ENCODE measurements at places on chromosomes 13 and 19.

GRCh38 chr19:2469102-2469914 lies 6.6 kb upstream of the GADD45B start:
- DNase-seq: peak; percentile 53

DNA sequence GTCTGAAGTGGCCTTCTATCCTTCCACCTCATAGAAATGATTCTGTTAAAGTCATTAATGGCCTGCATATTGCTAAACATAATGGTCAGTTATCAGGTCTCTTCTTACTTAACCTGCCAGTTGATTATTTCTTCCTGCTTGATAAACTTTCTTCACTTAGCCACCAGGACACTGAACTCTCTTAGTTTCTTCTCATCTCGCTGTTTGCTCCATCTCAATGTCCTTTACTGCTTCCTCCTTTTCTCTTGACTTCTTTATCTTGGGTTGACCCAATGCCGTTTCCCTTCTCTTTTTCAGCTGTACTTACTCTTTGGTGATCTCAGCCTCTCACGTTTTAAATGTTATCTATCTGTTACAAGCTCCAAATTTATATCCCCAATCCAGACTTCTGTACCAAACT lies 17.1 kb upstream of the CLC start:
- no peak for DNase-seq

DNA sequence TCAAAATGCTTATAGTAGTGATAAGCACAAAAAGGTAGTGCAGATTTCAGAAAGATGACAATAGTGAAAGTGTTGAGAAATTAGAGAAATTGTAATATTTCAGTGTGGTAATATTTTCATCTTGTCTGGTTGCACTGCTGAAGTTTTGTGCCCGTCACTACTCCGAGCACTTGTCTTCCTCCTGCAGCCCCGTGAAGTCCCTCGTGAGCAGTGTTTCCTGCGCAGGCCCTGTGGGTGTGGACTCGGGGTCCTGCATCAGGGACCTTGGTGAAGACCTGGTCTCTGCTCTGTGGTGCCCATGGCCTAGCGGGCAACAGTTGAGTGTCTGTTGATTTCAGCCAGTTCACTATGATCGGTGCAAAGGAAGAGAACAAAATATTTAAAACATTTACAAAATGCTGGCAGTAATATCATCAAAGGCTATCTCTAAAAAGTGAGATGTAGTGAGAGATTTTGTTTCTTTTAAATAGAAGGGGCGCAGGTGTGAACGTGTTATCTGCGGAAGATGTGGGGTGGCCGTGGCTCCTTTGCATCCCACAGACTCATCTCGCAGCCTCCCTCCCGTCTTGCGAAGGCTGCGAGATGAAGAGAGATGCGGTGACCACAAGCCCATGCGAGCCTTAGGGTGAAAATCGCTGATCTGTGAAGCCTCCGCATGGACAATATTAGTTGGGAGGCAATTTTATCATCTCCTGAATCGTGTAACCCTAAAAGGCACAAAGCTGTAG lies 27.7 kb upstream of the DCUN1D2 start:
- no peak for DNase-seq

DNA sequence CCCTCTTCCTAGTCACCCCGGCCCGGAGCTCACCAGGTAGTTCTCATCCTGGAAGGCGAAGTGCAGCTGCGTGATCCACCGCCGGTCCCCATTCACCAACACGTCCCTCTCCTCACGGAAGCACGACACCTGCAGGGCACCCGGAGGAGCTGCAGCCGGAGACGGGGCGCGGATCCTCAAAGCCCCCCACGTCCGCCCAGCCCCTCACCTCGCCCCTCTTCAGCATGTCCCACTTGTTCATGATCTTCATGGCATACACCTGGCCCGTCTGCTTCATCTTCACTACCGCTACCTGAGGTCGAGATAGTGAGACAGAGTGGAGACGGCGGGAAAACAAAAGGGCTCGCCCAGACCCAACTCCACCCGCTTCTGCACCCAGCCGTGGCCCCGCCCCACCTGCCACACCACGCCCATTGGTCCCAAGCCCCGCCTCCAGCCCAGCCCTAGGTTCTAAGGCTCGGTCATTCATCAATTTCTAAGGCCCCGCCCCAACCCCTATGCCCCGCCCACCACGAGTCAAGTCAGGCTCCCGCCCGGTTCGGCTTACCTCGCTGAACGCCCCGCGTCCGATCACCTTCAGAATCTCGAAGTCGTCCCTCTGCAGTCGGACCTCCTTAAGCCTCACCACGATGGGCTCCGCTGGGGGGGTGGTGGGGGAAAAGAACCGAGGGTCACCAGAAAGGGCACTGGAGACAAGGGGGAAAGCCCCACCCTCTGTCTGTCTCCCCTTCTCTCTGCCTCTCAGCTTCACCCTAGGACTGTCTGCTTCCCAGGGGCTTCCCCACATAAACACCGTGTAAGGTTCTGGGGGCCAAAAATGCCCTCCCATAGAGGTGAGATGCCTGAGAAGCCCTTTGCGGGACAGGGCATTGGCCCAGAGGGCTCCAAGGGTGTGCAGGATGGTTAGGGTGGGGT lies 2.8 kb downstream of the DMPK start:
- no peak for DNase-seq

DNA sequence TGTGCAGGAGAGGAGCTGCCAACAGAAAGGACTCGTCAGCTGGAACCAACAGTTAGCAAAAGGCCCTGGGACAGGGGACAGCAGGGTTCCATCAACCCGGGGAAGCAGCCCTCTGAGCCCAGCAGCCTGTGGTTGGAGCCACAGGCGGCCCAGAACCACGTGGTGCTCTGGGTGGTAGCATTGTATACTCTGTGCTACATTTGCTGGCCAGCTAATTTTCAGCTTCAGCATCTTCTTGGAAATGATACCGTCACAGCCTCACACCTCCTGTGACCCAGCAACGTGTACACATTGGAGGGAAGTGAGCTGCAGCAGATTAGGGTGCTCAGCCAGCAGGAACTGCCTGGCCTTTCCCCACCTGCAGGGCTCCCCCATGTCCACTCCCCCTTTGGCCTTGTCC lies 13.1 kb upstream of the MTIF3 start:
- no peak for DNase-seq

DNA sequence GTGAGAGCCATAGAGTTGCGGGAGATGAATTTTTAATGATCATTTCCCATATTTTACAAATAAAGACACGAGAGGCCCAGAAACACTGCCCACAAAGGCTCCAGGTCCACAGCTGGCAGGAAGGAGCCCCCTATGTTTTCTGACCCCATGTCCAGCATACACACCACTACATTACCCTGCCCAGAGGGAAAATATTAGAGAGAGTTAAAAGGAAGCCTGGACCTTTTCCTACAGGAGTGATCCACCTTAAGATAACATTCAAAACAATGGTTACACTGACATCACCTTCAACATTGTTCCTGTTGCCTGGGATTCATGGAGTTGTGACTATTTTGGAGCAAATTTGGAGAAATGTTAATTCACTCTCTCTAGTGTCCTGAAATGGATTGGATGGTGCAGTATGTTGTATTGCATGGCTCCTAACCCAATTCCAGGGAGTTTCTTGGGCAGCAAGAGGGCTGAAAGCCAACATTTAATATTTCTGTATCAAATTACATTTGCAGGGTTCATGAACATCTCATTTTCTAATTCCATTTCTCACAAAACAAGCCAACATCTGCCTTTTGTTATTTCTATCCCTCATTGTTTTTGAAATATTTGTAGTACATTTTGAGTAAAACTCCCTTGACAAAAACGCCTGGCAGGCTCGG lies 172.5 kb downstream of the DLEU7 start:
- DNase-seq: peak; percentile 13

DNA sequence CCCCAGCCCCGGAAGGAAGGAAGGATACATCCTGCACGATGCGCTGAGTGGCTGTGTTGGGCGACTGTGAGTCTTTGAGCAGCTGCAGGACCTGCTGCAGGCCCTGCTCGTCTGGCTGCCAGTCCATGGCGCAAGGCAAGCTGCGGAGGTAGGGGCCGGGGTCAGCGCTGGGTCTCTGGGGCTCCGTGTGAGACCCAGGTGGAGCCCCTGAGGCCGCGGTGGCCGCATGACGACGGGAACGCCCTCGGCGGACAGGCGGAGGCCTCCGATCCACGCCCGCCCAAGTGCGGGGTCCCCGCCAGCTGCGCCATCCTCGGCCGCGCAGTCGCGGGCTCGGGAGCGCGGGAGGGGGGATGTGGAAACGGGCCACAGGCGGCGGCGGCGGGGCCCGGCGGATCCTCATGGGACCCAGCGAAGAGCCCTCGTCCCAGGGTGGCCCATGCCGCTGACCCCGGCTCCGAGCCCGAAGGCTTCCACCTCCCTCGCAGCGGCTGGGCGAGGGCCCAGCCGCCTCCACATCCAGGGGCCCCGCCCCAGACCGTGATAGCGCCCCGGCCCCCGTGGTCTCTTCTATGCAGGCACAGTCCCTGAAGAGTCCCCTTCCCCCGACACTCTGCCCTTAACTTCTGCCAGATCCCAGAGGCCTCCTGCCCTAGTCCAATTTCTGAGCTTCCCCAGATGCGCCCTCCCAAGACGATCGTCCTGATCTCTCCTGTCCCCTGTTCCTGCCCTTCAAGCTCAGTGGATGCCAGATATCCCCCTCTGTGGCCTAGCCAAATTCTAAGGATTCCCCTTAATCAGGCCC lies 2.7 kb downstream of the TNPO2 start:
- no peak for DNase-seq

DNA sequence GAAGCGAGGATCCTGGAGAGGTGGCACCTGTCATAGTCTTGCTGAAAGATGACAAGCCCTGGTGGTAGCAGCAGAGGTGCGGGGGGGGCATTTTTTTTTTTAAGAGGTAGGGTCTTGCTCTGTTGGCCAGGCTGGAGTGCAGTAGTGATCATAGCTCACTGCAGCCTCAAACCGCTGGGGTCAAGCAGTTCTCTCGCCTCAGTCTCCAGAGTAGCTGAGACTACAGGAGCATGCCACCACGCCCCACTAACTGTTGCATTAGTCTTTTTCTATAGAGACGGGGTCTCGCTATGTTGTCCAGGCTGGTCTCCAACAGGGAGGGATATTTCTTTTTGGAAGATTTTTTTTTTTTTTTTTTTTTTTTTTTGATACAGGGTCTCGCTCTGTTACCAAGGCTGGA lies 3.3 kb downstream of the BAX start:
- no peak for DNase-seq

DNA sequence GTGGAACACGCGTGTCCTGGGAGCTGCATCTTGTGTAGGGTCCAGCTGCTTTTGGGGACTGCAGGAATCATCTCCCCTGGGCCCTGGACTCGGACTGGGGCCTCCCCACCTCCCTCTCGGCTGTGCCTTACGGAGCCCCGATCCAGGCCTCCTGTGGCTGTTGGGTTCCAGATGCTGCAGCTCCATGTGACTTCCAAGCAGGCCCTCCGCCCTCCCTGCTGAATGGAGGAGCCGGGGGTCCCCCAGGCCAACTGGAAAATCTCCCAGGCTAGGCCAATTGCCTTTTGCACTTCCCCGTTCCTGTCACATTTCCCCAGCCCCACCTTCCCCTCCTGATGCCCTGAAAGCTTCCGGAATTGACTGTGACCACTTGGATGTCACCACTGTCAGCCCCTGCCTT lies 6.2 kb upstream of the PGLS start:
- no peak for DNase-seq

- DNase-seq: no peak
These were observed 37.0 kb upstream of the DCT start for GRCh38 chr13:94516456-94516855.

GRCh38 chr19:49119411-49120324 lies at the start of gene PPFIA3:
PPFIA3 (plus strand) TSS chr19:49119544; CDS start chr19:49127874, 8,330 bp downstream.
- no peak for DNase-seq

DNA sequence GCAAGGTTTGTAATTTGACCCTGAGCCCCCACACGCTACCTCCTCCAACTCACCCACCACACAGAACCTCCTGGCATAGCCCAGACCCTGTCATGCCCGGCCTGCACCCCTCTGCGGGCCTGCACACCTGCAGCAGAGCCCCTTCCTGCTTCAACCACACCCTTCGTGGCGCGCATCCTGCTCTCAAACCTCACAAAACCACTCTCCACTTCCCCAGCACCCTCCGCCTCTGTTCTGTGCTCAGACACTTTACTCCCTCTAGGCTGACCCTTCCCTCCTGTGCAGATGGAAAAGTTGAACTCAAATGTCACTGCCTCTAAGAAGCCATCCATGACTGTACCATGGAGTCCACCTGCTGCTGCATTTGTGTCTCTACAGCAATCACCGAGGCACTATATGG lies 28.5 kb downstream of the FAAP24 start:
- no peak for DNase-seq

DNA sequence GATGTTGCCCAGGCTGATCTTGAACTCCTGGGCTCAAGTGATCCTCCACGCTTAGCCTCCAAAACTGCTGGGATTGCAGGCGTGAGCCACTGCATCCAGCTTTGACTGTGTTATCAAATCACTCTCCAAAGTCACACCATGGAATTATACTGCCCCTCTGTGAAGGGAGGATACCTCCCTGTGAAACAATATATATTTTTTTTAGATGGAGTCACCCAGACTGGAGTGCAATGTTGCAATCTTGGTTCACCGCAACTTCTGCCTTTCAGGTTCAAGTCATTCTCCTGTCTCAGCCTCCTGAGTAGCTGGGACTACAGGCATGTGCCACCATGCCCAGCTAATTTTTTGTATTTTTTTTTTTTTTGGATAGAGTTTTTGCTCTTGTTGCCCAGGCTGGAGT lies 7.7 kb downstream of the TYK2 start:
- DNase-seq: no peak

GRCh38 chr19:10644260-10645007 lies 9.7 kb upstream of the ILF3 start:
- peak; percentile 52 for DNase-seq

Data from NCI-H2171 treated with DMSO at 0.1 percent for 48 hours (cell line).